Urinary bladder (tissue), 4 donors: ENCODE measurements at places on chromosomes 5 and 9. TPM values are rescaled to one million over a fixed set of nuclear protein-coding genes. Genes with fewer than 3 reads are reported as not detected.

Gene ADGRV1
- total RNA-seq, result 6.6 TPM

- DNase-seq, result no peak
Observed at GRCh38 chr5:107501965-107502675, 168.6 kb downstream of the EFNA5 start.

DNA sequence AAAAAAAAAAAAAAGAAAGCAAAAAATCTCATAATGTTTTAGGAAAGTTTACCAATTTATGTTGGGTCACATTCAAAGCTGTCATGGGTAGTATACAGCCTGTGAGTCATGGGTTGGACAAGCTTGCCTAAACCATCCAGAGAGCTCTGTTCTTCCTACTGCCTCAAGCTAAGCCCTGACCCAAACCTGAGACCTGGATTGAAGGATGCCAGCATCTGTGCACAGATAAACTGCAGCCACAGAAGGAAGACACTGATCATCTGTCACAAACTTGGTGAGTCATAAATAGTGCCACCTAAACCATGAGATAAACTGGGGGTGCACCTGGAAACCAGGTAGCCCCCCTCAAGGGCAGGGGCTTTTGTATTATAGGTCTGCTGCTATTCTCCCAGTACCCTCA is 31.0 kb downstream of the CSF2 start:
- no peak for DNase-seq

- DNase-seq, result no peak
Observed at GRCh38 chr9:27117489-27118135, 8.6 kb downstream of the TEK start.

GRCh38 chr9:108489567-108489966 is 366.2 kb downstream of the ACTL7B start:
- no peak for DNase-seq

GRCh38 chr9:75146229-75146628 is 57.9 kb downstream of the OSTF1 start:
- no peak for DNase-seq

DNA sequence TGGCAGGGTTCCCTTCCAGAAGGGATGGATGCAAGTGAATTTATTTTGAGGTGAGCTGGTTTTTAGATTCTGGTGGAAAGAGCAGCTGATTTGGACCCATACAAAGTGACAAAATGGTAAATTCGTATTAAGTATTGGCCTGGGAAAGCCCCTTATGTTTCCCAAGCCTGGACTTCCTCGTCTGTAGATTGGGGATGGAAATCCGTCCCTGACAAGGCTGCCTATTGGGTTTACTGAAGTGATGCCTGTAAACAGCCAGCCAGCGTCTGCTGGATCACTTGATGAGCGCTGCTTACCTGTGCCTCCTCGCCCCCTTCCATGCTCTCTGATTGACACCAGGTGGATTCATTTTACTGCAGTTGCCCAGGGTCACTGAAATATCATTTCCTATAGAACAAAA is 233.8 kb downstream of the GADD45G start:
- no peak for DNase-seq

GRCh38 chr5:82560561-82560960 is 282.4 kb upstream of the RPS23 start:
- DNase-seq, result no peak

GRCh38 chr5:60590172-60590571 is 109.8 kb downstream of the DEPDC1B start:
- no peak for DNase-seq

DNA sequence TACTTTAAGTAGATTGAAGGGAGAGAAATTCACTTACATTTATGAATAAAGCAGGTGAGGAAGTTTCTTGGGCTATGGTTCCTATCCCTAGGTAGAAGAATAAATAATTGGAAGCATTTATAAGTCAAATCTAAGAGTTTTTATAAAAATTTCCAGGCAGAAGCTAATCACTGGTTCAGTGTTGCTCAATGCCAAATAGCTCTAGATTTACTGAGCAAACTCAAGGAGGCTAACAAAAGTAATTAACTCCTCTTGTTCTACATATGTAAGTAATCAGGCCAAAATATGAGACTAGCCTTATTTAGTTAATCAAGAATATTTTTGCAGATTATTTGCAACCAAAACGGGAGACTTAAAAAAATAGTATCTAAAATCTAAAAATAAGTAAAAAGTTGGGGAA is 472.3 kb downstream of the PLK2 start:
- DNase-seq, result no peak

- no peak for DNase-seq
Observed at GRCh38 chr5:83031381-83031780, 45.8 kb downstream of the TMEM167A start.

- no peak for DNase-seq
Observed at GRCh38 chr9:130186839-130187522, 14.8 kb downstream of the NCS1 start.

- DNase-seq, result no peak
Observed at GRCh38 chr9:91285729-91286353, 75.9 kb downstream of the AUH start.

Gene HMCN2
- 15.9 TPM for total RNA-seq
